EH (cell line): ENCODE measurements at places on chromosomes 13 and 19.

DNA sequence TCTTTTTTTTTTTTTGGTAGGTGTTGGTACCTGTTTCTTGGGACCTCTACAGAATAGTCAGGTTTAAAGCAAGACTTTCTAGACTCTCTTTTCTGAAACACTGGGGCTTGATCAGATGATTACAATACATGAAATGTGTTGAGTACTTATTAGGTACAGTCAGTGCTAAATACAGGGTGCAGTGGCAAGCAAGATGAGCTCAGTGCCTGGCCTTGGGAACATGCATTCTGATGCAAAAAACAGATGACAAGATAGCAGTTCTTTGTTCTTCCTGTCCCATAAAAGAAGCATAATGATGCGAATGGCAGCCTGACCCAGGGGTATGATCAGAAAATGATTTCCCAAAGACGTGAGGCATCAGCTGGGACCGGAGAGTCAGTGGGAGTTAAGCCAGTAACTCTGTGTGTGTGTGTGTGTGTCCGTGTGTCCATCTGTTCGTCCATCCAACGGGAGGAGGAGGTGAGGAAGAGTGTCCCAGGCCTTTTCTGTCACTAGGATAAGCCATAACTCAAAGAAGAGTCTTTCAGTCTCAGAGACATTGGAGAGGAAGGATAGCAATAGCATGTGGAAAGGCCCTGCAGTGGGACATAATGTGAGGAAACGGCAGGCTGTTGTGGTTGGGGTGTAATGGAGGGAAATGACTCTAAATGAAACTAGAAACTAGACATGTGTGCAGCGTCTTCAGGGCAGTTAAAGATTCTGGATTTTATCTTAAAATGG is 32.2 kb downstream of the SLAIN1 start:
- no peak for DNase-seq

DNA sequence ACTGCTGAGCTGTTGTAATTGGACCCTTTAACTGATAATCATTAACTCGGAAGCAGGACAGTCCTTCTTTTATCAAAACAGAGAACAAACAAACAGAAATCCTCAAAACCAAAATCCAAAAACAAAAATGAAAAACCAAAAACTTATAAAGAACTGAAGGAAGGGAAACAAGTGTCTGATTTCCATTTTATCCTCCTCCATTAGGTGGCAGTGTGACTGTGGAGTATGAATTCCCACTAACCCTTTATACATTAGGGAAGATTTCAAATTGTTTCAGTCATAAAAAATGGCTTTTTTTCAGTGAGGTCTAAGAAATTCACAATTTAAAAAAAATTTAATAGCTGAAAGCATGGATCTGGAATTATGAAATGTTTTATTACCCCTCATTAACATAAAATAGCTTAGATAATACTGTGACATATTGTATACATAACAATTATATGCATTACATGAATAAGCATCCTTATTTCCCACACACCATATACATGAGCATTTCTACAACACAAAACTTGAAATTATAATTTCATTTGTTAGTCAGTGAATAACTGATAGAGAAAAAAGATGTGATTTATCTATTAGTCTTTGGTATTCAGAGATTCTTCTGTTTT is 1074.3 kb upstream of the PCDH9 start:
- no peak for DNase-seq

DNA sequence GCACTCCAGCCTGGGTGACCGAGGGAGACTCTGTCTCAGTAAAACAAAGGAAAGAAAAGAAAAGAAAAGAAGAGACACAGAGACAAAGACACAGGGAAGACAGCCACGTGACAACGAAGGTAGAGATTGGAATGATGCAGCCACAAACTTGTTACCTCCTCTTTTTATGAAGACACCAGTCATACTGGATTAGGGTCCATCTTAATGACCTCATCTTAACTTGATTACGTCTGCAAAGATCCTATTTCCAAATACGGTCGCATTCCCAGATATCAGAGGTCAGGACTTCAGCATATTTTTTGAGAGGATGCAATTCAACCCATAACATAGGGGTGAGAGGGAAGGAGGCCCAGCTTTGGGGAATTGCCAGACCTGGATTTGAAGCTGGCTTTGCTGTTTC is 4.1 kb downstream of the ZNRF4 start:
- DNase-seq, result no peak

GRCh38 chr19:54183431-54183830 is 5.9 kb downstream of the MBOAT7 start:
- no peak for DNase-seq

DNA sequence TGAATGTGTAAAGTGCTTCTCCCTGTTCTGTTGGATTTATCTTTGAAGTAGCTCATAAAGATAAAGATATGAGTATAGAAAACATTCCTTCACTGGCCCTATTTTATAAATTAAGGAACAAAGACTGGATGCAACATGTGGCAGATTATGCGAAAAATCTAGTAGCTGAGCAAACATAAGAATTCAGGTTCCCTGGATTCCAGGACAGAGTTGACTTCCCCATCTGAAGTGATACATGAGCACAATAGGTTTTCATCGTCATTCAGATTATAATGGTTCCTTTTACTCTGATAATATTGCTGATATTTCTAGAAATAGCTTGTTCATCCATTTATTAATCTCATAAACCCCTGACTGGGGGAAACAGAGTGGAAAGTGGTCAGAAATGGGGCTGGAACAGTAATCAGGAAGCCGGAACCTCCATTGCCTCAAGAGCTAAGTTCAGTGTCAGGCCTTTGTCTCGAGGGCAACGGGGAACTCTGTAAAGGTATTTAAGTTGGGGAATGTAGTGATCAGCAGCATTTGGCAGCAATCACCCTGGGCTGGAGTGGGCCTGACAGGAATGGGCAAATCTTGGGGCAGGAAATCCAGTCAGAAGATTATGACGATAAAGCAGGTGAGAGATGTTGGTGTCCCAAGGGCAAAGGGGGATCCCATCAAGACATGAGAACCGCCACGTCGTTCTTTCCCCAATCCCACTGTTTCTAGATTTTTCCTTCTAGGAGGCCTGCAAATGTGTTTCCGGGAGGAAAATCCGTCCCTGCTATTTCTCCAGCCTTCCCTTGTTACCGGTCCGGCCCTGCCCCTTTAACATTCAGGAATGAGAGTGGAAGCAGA is 232.5 kb upstream of the SERP2 start:
- no peak for DNase-seq

DNA sequence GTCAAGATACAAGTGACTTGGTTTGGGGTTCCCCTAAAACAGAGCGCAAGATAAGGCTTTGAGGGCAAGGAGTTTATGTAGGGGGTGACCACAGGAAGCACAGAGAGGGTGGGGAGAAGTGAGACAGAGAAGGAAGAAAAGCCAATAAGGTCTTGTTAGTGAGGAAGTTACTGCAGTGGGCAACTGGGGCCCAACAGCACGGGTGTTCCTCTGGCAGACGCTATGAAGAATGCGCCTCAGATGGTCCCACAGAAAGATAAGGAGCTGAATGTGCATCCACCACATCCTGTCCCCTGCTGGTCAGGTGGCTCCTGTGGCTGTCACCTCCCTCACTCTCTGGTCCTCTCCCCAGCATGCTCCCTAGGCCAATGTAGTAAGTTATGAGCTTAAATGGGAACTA is 333.5 kb downstream of the TSHZ3 start:
- no peak for DNase-seq

DNA sequence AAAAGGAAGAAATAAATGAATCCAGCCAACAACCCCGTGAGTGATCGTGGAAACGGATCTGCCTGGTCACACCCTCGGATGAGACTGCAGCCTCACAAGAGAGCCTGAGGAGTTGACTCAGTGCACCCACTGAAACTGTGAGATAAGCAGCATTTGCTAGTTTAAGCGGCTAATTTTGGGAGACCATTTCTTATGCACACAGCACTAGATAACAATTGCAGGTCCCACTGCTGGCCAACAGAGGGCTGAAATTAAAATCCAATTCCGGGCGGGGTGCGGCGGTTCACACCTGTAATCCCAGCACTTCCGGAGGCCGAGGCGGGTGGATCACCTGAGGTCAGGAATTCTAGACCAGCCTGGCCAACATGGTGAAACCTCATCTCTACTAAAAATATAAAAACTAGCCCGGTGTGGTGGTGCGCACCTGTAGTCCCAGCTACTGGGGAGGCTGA is 3.6 kb downstream of the UQCR11 start:
- no peak for DNase-seq

DNA sequence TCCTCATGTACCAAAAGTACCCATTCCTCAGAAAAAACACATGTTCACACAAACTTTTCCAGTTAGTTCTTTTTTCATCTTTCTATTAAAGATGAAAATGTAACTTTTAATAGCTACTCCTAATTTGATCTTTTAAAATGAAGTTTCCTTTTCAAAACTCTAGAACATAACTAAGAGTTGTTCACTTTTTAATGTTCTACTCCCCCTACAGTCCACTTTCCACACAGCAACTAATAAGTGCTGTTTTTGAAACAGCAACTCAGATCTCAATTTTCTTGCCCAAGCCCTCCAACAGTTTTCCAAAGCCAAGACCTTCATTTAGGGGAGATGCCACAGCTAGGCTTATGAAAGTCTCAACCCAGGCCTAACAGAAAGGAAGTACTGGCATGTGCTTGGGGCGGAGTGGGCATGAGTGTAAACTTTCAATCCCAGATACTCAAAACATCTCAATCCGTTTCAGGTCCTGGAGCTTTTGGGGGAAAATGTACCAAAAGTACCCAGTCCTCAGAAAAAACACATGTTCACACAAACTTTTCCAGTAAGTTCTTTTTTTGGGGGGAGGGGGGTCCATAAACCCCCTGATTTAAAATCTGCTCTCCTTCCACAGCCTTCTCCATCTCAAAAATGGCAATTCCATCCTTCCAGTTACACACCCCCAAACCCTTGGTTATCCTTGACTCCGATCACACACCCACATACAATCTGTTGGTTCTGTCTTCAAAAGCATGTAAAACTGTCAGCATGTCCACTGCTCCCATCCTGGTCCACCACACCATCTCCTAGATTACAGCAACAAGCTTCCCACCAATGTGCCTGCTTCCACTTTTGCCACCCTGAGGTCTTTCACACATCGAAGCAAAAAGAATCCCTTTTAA is 2.0 kb downstream of the FBL start:
- DNase-seq, result peak; percentile 54

GRCh38 chr13:106355866-106356265 is 179.6 kb downstream of the EFNB2 start:
- DNase-seq, result no peak

DNA sequence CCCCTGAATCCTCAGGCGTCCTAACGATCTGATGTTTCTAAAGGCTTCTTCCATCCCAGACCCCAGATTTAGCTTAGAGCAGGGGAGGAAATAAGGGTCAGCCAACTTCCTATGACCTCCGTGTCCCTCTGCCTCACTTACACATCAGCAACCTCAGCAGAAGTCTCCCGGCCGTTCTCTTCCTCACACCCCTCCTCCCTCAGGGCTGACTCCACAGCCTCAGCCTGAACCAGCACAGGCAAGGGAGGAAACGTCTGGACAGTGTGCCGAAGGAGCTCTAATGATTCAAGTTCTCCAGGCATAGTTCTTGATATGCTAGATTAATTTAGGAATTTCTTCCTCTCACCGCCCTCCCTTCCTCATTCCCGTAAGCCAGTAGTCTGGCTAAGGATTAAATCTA is 121.4 kb downstream of the NUFIP1 start:
- no peak for DNase-seq

DNA sequence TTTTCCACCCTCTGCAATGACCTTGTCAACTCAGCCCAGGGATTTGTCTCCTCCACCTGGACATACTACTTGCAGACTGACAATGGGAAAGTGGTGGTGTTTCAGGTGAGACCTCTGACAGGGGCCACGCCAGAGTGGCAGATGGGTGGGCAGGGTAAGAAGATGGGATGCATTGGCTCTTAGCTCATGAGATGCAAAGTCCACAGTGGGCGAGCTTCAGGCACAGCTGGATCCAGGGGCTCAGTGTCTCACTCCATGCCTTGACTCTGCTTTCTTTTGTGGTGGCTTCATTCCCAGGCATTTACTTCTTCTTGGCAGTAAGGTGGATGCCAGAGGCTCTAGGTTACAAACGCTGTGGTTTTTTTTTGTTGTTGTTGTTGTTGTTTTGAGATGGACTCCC is 3.4 kb downstream of the TMEM59L start:
- DNase-seq, result no peak
